ENCODE measurements at places on chromosomes 3 and 15.

- no peak for DNase-seq
These were observed 29.9 kb downstream of the CEP152 start for GRCh38 chr15:48781017-48781416.

GRCh38 chr15:55764398-55764797 is 21.4 kb upstream of the PRTG start:
- DNase-seq: no peak

- DNase-seq: no peak
These were observed 59.3 kb upstream of the UBE2E1 start for GRCh38 chr3:23746441-23746840.

- no peak for DNase-seq
These were observed 48.1 kb upstream of the EPHA3 start for GRCh38 chr3:89059211-89059925.

- DNase-seq: no peak
These were observed 104.0 kb upstream of the CNTN6 start for GRCh38 chr3:988785-989184.

GRCh38 chr3:147246906-147247305 is 159.4 kb downstream of the ZIC4 start:
- no peak for DNase-seq

- no peak for DNase-seq
These were observed 27.6 kb downstream of the NDUFB4 start for GRCh38 chr3:120623727-120624093.

DNA sequence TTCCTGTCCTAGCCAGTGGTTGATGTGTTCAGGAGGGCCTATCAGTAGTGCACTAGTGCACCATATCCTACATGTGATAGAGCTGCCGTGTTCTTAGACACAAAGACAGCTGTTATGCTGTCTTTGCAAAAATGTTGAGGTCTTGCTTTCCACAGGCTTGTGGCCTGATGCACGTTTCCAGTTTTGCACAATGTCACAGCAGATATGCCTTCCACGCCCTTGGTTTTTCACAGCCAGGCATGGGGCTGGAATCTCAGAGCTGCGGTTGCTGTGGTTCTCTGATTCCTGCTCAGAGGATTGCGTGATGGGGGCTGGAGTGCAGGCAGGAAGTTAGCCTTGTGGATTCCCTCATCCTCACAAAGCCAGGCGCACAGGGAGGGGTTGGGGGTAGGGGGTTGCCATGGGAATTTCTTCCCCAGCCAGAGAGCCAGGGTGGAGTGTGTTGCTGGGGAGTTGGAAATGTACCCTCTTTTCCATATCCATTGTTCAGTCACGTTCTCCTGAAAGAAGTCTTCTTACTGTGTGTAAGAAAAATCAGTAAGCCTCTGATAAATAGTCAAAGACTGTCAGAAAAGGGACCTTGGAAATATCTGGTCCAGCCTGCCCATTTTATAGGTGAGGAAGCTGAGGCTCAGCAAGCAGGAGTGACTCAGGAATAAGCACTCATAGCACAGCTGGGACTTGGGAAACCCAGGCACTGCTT is 79.4 kb downstream of the SMAD3 start:
- DNase-seq: no peak

- DNase-seq: peak; percentile 76
These were observed 1.2 kb downstream of the SNX22 start for GRCh38 chr15:64152507-64153387.

- no peak for DNase-seq
These were observed 981.2 kb upstream of the CFAP20DC start for GRCh38 chr3:60030982-60031381.

DNA sequence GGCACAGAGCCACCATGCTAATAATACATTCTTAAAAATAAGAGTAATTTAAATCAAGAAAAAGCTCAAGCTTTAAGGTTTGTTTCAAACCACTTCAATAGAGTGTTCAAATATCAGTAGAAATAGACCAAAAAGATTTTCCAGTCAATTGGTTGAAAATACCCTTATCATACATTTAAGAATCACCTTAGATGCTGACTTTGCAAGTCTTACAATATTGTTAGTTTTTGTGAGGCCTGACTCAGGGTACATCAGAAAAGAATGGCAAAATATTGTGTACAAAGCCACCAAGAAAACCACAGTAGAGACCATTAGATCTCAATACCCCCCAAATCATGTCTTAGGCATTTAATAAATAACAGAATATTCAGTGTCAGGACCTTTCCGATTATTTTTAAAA is 19.8 kb upstream of the NRG4 start:
- DNase-seq: no peak

DNA sequence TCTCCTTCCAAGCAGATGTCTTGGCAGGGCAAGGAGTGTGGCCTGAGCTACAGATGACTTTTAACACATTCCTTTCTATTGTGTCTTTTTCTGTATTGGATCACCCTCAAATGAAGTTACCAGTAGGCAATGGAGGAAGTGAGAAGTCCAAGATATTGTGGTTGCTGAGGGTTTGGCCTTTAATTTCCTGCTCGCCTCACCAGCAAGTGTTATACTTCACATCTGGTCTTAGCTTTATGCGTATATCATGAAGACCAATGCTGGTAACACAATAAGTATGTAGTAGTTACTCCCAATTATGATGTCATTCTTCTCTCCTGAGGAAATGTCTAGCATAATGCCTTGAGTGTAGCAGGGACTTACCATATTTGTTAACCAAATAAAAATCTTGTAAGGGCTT is 179.9 kb downstream of the ZIC1 start:
- DNase-seq: no peak

DNA sequence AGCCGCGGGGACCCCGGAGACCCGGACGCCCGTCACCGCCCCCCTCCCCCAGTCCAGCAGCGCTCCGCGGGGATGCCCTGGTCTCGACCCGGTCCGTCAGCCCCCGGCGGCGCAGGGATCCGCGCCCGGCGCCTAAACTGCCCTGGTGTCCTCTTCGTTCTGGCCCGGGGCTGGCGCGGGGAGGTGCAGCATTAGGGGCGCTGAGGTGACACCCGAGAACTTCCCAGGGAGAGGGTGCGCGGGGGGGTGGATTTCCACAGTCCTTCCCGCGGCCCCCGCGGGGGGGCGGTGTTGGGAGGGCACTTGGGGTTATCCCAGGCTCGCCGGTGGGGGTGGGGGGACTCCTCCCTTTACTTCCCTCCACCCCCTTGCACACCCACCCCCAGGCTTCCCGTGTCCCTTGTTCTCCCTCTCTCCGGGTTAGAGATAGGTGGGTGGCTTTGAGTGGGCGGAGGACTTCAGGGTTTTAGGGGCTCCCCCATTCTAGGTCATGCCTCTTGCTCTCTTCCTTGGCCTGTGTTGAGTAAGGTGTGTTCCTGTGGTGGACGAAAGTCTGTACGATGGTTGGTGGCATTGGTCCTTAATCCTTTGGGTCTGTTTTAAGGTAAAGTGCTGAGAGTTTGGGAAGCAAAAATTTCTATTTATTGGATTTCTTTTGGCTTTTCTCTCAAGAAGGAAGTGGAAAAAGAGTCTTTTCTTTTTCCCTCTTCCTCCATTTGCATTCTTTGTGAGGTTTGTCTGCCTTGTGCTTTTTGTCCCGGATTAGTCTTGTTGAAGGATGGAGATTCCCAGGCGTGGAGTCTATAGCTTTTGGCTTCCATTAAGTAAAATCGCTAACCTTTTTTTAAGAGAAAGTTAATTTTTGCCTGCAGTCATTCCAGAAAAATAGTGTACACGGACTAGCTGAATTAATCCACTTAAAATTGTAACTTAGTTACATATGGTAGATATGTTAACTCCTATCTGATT is 811 bp downstream of the SKIL start:
- DNase-seq: peak; percentile 60

GRCh38 chr3:55742022-55742831 is 255.1 kb upstream of the WNT5A start:
- DNase-seq: no peak

GRCh38 chr3:119555309-119555735 is 4.1 kb downstream of the CD80 start:
- DNase-seq: no peak

- no peak for DNase-seq
These were observed 121.3 kb downstream of the MYLK start for GRCh38 chr3:123762805-123763204.

DNA sequence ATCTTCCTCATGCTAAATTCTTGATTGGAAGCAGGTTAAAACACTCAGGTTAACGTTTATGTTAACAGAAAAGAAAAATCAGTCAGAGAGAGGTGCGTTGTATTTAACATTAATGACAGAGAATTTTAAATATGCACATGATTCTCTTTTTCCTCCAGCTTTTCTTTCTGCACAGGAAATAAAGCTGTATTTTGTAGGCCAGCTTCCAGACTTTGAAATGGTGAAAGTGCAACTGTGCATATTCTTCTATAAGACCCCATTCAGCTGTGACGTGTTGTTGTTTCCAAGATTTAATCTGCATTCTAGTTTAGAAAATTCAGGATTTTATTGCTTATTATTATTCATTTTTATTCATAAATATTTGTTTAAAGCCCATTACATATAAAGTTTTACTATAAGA is 11.8 kb downstream of the MBNL1 start:
- no peak for DNase-seq

DNA sequence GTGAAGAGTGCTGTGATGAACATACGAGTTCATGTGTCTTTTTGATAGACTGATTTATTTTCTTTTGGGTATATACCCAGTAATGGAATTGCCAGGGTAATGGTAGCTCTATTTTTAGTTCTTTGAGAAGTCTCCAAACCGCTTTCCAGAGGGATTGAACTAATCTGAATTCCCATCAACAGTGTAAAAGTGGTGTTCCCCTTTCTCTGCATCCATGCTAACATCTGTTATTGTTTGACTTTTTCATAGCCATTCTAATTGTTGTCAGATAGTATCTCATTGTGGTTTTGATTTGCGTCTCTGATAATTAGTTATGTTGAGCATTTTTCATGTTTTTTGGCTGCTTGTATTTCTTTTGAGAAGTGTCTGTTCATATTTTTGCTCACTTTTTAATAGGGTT is 54.8 kb upstream of the UTS2B start:
- DNase-seq: no peak

- no peak for DNase-seq
These were observed 33.0 kb upstream of the KLF13 start for GRCh38 chr15:31293655-31294054.

GRCh38 chr15:83578691-83579090 is 75.2 kb upstream of the ADAMTSL3 start:
- no peak for DNase-seq

DNA sequence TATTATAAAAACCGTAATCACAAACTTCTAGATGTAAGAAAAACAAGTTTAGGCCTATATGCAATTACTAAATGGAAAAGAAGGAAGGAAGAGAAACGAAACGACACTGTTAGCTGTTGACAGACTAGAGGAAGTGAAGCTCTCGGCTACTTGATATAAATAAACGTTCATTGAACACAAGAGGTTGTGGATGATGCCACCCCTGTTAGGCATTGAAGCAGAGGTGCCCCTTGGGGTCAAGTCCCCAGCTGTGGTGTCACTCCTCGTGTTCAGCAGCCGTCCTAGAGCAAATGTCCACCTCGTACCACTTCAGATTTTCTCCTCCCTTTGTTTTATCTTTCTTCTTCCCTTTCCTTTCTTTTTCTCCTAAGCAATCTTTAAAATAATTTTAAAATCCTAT is 146.5 kb upstream of the UBE2E1 start:
- peak; percentile 69 for DNase-seq

- no peak for DNase-seq
These were observed 48.0 kb downstream of the ARHGAP31 start for GRCh38 chr3:119342176-119342575.

GRCh38 chr3:7682822-7683229 is 818.8 kb upstream of the LMCD1 start:
- no peak for DNase-seq

- no peak for DNase-seq
These were observed 62.6 kb upstream of the SLC2A2 start for GRCh38 chr3:171088964-171089754.

DNA sequence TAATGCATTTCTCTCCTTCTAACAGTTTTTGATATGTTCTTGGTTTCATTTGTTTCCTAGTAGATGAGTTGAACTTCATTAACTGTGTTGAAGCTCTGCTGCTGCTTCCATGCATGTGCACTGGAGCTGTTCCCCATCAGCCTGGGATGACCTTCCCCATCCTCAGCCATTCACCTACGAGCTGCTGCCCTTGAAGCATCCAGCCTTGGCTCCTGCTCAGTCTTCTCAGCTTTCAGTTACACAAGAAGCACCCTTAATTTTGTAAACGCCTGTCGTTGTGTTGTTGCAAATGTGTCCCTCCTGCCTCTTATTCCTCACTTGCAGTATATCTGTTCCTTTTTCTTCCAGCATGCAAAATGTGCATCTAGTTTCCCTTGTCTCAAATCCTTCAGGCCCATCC is 8.5 kb upstream of the ZXDC start:
- no peak for DNase-seq

GRCh38 chr3:13509059-13509815 is 29.1 kb downstream of the HDAC11 start:
- no peak for DNase-seq

DNA sequence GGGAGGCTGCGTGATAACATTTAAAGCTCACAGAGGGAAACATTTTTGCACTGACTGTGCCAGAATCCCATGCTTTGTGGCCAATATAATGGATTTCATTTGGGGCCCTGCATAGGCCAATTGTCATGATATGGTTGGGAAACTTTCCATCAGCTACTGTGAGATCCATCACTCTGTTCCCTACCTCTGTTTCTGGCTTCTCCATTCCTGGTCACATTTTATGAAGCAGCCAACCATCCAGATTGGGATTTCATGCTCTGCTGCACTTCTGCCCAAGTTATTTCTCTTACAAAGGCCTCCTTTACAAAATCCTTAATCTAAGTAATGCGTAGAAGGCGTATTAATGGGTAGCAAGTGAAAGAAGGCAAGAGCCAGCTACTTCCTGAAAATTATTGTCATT is 221.1 kb downstream of the LRTM1 start:
- no peak for DNase-seq

- DNase-seq: no peak
These were observed 41.2 kb downstream of the SLC6A11 start for GRCh38 chr3:10857235-10857634.

- no peak for DNase-seq
These were observed 246.5 kb downstream of the PTPRG start for GRCh38 chr3:61807865-61808276.

DNA sequence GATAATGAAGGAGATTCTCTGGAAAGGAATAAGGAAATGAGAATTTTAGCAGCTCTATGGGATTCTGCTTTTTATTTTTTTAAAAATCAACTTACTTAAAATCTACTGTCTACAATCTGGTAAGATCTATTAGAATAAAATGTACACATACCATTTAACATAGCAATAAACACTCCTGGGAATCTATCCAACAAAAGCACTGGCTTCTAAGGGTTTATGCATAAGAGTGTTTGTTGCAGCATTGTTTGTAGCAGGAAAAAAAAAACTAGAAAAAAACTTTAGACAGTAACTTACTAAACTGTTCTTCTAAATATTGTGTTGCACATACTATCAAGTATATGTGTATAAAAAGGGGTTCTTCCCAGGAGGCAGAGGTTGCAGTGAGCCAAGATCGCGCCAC is 15.7 kb upstream of the RBP1 start:
- no peak for DNase-seq

- DNase-seq: no peak
These were observed 18.3 kb downstream of the CGGBP1 start for GRCh38 chr3:88040529-88040928.

- no peak for DNase-seq
These were observed 26.3 kb downstream of the KPNA1 start for GRCh38 chr3:122488262-122488973.
